ENCODE measurements at places on chromosomes 7 and 10.

DNA sequence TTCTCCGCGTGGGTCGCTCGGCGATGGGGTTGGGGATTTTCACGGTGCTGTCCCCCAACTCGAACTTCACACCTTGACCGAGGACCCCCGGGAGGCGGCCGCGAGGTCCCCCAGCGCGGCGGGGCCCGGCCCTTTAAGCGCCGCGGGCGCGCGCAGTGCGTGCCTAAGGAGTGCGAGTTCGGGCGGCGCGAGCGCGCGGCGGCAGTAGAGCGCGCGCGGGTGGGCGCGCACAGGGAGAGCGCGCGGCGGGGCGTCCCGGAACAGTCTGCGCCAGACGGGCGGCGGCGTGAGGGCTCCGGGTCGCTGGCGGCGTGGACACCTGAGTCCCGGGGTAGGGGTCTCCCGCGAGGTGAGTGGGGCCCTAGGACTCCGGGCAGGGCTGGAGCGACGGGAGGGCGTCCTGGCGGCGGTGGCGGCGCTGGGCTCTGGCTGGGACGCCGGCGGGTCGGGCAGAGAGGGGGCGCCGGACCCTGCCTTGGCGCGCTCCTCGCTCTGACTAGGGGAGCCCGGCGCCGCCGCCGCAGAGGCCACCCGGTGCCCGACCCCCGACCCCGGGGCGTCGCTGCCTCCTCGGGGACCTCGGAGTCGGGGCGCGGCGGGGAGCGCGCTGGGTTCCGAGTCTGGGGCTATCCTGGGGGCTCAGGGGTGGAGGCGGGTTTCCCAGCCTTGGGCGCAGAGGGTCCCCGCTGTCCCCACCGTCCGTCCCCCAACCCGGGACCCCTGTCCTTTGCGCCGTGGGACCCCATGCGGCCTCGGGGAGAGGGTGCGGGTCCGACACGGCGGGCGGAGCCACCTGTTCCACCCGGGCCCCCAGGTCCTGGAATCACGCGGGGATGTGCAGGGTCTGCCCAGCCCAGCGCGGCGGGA is at the start of gene PROSER2:
Gene PROSER2 (plus strand): TSS at position 235 of the 867 bp plus-strand sequence. CDS start 28,722 bp downstream, outside the sequence.
- peak; percentile 67 for DNase-seq

GRCh38 chr7:65371468-65371867 is 2.2 kb upstream of the ZNF92 start:
- DNase-seq, result no peak

- DNase-seq, result no peak
Measured at GRCh38 chr7:79046061-79046460, 407.4 kb downstream of the MAGI2 start.

DNA sequence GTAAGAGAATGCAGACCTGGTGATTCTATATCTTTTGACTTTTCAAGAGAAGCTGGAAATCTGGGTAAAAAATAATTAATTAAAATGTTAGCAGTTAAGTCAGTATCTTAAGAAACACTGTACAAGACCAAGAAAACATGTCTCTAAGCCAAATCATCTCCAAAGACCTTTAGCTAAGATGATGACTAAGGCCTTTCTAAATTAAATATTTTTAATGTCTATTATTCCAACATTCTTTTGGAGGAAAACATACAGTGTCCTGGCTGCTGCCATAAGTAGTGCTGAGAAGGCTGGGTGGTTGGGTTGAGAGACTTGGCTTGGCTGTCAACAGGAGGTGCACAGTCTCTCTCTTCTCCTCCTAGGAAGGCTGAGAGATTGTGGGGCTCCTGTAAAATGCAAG is 20.3 kb downstream of the STARD3NL start:
- DNase-seq, result no peak

DNA sequence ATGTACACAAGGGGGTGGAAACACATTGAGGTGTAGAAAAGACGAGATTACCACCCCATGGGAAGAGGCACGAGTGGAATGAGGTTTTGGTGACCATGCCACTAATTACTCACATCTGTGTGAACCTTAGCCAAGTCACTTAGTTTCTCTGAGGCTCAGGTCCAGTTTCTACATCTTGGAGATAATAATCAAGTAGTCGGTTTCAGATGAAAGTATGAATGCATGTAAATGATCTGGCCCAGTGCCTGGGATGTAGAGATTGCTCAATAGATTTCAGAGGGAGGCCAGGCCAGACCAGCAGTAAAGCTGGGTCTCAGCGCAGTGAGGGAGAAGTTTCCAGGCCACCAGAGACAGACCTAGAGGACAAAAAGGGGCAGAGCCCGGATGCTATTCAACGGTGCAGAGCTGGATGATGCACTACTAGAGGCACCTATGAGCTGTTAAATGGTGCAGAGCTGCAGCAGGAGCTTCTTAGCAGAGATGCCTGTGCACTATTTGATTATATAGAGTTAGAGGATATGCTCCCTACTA is 725.1 kb downstream of the GRID1 start:
- DNase-seq, result no peak

DNA sequence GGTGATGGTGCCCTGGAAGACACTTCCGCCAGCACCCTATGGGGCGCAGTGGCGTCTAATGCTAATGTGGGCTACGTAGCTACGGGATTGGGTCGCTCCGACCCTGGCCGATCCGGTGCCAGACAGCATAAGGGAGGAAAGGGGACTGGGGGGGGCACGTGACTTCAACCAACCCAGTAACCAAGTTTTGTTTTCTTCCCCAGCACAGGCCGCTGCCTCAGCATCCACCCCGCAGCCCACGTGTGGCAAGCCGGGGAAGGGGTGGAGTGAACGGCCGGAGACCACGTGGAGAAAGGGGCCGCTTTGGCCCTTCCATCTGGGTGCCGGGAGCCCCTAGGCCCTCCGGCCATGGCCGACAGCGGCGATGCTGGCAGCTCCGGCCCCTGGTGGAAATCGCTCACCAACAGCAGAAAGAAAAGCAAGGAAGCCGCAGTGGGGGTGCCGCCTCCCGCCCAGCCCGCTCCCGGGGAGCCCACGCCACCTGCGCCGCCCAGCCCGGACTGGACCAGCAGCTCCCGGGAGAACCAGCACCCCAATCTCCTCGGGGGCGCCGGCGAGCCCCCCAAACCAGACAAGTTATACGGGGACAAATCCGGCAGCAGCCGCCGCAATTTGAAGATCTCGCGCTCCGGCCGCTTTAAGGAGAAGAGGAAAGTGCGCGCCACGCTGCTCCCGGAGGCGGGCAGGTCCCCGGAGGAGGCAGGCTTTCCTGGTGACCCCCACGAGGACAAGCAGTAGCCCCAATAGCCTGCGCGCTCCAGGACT is 2.5 kb downstream of the PRR15 start:
- peak; percentile 70 for DNase-seq

GRCh38 chr10:5776136-5776880 is 36.9 kb downstream of the GDI2 start:
- DNase-seq, result peak; percentile 70

GRCh38 chr10:113153493-113154102 is 203.6 kb downstream of the TCF7L2 start:
- DNase-seq, result no peak

DNA sequence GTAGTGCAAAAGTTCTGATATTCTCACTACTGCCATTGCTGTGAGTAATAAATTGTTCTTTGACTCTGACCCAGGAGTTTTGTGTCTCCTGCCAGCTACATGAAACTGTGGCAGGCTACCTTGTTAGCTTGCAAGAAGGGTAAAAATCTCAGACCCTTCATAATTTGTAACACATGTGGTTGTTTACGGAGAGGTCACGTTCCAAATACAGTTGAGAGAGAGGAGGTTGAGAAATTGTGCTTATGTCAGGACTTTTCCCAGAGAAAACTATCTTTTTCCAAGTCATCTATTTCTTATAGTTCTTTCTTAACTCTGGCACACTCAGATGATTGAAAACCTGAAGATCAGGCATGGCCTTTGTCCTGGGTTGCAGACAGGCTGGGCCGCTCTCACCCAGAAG is 114.4 kb upstream of the SVIL start:
- DNase-seq, result no peak

GRCh38 chr10:15879058-15879457 is 18.8 kb upstream of the MINDY3 start:
- peak; percentile 57 for DNase-seq

DNA sequence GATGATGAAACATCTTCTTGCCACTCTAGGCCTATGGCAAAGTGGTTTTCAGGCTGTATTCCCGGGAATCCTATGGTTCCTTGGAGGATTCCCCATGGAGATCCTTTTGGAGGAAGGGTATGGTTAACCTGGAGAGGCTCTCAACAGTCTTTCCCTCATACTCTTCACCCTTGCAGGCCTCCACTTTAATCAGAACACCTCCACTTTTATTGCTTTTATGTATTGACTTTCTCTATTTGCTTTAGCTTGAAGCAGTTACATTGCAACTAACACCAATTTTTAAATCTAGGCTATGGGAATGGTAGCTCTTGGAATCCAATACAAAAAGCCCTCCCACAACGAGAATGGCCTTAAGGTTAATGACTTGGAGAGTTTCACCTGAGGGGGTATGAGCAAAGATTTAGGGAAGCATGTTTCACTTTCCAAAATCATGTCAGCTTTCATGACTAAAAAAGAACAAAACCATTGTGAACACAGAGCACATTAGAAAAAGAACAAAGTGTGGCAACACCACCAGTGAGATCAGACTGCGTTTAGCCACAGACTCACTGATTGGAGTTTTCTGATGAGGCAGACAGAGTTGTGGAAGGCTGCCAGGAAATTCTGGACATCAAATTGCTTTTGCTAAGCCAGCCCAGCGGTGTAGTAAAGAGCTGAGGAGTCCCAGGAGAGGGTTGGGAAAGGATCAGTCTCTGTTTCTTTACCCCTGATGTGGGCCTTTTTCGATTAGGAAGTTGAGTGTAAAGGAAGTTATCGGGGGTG is 130.4 kb upstream of the BMPER start:
- DNase-seq, result no peak

GRCh38 chr10:4543938-4544533 is 282.0 kb upstream of the AKR1E2 start:
- no peak for DNase-seq

GRCh38 chr10:26380815-26381214 is 57.3 kb upstream of the APBB1IP start:
- no peak for DNase-seq

DNA sequence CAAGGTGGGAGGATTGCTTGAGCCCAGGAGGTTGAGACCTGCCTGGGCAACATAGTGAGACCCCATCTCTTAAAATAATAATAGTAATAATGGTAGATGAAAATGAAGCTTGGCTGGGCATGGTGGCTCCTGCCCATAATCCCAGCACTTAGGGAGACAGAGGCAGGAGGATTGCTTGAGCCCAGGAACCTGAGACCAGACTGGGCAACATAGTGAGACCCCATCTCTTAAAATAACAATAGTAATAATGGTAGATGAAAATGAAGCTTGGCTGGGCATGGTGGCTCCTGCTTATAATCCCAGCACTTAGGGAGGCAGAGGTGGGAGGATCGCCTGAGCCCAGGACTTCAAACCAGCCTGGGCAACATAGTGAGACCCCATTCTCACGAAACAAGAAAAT is 49.5 kb upstream of the LMTK2 start:
- no peak for DNase-seq

DNA sequence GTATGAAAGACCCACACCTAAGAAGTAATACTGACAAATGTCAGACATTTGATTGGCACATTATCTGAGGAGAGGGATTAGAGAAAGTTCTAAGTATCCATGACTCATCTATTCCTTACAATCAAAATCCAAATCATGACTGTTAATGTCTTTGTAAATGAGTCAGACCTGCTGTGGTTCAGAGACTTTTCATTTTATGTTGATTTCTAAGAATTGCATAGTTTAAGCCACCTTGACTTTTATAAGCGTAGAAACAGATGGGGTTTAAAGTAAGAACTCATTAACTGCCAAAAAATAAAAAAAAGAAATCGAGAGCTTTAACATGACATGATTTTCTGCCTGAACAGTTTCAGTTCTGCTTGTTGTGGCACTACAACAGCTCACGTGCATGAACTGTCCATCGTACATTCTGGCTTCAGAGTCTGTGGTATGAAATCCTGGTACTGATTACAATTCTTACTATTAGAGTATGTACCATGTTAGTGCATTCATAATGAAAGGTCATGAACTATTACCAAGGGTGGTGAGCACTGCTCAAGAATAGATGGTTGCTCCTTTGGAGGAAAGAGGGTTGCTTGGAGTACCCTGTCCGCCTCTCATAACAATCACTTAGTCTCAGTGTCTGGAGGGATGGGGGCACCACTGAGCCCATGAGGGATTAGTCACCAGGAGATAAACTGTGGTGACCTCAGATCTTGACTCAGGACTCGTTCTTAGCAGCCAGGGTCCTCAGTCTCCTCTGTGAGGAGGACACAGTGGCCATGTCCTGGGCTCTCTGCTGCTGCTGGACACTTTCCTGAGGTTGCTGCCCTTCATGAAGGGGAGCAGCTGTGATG is 42.2 kb downstream of the ACSM6 start:
- DNase-seq, result no peak

GRCh38 chr10:83222300-83222699 is 917.0 kb upstream of the GHITM start:
- DNase-seq, result no peak

GRCh38 chr10:124898471-124898870 is 43.5 kb upstream of the ZRANB1 start:
- peak; percentile 57 for DNase-seq

DNA sequence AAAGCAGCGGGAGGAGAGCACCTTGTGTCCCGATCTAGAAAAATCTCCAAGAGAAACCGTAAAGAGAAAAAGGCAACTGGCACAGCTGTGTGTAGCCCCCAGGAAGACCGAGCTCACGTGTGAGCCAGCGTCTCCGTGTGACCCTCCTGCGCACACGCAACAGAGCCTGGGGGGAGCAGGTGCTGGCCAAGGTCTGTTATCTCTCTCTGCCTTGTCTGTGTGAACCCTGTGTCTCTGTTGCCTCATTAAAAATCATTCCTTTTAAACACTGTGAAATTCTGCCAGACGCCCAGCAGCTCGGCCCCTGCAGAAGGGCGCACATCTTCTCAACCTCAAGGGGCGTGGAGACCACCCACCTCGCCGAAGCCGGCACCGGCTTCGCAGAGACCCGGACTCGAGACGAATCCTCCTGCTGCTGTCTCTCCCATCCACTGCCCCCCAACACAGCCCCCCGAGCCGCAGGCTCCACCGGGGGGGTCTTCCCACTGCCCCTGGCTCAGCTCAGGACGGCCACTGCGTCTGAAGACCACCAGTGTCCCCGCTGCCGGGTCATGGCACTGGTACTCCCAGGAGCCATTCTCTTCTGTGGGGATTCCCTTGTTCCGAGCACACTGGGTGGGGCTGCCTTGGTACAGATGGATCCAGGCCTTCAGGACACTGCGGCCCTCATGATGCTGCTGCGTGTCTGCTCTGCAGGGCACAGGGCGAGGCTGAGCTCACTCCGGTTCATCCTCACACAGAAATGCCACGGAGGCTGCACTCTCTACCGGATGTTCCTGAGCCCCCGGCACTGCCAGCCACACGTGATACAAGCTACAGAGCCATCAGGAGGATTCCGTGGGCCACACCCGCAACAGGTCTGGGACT is 94.3 kb upstream of the DNAAF5 start:
- DNase-seq, result no peak

DNA sequence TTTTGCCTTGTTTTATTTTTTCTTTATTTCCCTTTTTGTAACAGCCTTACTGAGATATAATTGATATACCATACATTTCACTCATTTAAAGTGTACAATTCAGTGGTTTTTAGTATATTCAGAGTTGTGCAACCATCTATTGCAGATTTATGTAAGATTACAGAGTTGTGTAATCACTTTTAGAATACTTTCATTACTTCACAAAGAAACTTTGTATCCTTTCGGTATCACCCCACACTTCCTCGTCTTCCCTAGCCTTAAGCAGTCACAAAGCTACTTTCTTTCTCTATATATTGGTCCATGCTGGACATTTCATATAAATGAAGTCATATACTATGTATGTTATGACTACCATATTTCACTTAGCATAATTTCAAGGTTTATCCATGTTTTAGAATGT is 74.6 kb downstream of the ATRNL1 start:
- no peak for DNase-seq
